GM12892 (cell line): ENCODE measurements at places on chromosomes 1 and 21.

- DNase-seq, result peak; percentile 50
Measured at GRCh38 chr1:24199291-24199900, 12.3 kb upstream of the IFNLR1 start.

DNA sequence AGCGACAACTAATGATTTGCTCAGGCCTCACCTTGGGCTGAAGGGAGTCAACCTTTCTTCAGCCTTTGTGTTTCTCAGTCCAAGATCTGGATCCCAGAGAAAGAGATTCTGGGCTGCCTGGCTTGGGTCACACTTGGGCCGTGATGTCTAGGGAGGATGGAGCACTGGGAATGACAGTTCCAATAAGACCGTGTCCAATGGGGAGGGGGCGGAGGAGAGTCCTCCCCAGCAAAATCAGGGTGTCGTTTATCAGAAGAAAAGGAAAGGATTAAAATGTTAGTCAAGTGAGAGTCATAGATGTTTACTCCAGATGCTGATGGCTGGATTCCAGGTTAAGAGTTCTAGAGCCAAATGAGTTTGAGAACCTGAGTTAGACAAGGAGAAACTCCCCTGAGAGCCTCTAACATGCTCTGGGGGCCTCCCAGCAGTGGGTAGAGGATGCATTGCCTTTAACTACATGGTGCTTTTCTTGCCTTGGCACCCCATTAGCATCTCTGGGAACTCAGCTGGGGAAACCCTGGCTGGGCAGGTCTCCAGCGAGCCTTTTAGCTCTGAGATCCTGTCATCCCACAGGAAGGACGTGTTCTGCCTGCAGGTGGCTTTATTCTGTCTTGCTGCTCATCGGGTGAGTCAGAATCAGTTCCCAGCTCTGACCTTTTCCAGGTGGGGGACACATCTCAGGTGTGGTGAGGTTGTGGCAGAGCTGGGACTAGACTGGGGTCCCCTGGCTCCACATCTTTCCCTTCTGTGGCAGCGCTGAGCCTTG, 22.2 kb downstream of the NIPAL3 start:
- no peak for DNase-seq

DNA sequence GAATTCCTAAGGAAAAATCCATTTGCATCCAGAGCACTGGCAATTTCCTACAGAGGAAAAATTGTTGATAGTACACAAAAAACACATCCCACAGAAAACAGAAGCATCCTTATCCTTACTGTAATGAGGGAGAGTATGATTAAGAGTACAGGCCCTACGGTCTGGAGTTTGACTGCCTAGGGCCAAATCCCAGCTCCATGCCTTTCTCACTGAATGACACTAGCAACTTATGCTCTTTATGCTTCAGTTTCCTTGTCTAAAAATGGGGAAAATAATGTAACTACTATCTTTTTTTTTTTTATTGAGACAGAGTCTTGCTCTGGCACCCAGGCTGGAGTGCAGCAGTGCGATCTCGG, 27.8 kb upstream of the CEP350 start:
- no peak for DNase-seq

GRCh38 chr1:55775007-55775406, 559.8 kb upstream of the USP24 start:
- DNase-seq, result no peak

- DNase-seq, result no peak
Measured at GRCh38 chr1:46547481-46548383, 3.7 kb downstream of the KNCN start.

DNA sequence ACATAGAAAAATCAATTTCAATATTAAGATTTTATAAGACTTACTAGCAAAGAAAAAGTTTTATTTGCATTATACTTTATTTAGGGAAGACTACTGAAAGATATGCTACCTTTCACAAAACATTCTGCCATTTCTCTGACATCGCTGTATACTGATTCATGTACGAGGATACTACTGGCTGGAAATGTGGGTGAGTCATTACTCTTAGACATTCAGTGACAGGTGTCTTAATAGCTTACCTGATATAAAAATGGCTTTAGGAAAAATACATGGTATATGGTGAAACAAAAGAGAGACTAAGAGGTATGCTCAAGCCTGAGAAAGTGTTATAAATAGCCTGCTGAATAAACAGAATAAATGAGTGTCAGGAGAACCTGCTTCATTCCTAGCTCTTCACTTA, 73.0 kb upstream of the EXO1 start:
- no peak for DNase-seq

DNA sequence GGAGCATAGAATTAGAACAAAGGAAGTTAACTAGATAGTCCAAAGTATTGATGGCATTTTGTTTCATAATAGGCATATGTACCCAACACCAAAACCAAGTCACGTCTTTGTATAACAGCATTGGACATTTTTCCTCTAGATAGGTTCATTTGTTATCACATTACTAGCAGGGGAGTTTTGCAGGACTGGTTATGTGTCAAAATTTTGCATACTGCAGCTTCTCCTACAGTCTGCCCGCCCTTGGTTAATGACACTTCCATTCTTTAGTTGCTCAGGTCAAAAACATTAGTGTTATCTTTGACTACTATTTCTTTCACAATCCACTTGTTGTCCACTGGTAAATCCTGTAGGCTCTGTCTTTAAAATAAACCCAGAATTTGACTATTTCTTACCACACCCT, 8.9 kb downstream of the CAPZA1 start:
- DNase-seq, result no peak

- no peak for DNase-seq
Measured at GRCh38 chr1:77534456-77534855, 148.0 kb downstream of the ZZZ3 start.

DNA sequence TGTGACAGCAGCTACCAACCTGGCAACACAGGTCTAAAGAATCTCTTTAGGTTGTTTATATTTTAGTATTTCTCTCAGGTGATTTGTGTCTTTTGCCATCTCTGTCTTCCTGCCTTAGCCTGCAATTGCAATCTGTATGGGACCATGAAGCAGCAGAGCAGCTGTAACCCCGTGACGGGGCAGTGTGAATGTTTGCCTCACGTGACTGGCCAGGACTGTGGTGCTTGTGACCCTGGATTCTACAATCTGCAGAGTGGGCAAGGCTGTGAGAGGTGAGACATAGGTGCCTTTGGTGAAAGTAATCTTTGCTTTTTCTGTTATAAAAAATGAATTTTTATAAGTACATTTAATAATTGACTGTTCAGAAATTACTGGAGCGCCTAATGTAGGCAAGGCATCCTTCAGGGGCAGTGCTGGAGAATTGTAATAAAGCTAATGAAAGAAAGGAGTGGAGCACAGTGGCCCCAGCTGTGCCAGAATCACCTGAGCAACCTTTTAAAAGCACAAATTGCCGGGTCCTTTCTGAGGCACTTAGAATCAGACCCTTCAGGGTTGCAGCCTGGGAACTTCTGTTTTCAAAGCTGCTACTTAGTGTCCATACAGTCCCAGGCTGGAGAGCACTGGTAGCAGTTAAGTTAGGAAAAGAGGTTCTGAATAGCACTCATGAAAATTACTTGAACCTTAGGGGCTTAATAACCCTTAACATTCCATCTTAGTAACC, 60.6 kb upstream of the LAMC2 start:
- DNase-seq, result no peak

DNA sequence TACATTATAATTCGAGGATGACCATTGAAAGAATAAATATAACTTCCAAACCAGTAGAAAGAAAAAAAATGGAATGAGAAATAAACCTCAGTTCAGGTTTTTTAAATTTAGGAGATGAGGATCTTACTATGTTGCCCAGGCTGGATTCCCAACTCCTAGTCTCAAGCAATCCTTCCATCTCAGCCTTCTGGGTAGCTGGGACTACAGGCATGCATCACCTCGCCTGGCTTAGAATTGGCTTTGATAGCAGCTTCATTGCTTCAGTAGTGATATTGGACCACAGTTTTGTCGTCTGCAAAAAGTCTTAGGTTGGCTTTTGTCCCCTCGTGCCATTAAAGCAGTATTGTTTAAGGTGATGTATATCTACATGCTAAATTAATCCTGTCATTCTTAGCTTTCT, 2.9 kb downstream of the NASP start:
- no peak for DNase-seq

DNA sequence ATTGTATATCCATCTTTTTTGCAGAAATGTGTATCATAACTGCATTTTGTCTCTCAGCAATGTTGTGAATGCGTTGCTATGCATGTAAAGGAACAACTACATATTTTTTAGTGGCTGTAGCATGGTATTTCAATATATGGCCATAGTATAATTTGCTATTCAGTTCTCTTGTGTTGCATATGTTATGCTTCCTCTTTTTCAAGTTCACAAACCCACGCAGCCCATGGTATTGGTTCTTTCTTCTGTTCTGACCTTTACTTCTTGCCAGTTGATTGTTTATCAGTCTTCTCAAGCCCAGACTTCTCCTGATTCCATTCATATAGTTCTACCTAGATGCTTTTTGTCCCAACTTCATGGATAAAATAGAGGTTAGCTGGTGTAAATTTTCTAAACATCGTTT, 6.1 kb downstream of the SLC22A15 start:
- no peak for DNase-seq

DNA sequence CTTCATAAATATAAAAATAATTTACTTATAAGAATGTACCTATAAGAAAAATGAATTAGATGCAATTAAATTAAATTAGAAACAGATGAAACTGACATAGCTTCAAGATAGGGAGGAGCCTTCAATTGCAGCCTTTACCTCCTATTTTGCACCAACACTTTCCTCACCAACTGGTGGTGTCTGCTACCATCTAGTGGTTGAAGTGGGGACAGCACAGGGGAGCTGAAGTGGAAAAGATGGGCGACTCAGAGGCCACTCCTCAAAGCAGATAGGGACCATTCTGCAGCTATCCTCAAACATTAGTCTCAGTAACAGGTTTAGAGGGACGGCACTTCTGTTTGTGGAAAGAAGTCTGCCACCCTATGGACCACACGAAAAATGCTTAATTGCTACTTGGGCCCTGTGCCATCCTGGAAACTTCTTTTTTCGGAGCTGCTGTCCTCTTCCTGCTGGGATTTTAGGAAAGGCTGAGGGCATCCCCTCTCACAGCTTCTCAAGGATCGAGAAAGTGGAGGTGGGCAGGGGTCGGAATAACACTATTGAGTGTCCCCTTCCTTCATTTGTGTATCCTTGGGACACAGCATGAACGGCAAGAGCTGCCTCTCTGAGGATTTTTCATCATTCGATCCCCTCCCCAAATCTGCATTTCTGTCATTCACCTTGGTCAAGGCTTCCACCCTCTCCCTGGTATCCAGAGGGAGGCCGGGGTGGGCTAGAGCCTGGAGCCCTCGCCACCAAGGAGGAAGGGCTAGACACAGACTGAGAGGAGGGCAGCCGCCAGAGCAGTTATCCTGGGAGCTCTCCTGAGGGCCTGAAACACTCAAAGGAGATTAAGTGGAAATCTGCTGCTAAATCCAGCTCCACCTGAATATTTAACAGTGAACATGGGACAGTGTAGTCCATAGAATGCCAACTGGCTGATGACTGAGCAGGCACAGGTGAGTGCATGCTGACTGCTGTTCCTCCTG, 9.6 kb downstream of the PROK1 start:
- DNase-seq, result peak; percentile 61

DNA sequence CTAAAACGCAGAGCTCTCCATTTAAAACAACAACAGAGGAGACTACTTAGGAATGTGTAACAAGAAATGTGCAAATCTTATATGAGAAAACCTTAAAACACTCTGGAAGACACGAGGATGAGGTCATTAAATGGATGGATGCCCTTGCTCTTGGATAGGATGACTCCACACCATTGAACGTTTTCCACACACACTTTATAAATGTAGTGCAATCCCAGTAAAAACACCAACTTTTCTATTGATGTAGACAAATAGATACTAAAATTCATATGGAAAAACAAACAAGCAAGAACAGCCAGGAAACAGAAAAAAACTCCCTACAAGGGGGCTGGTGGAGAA, 18.4 kb upstream of the COL6A1 start:
- no peak for DNase-seq

GRCh38 chr1:159895286-159895685, 4.7 kb downstream of the CFAP45 start:
- DNase-seq, result no peak

DNA sequence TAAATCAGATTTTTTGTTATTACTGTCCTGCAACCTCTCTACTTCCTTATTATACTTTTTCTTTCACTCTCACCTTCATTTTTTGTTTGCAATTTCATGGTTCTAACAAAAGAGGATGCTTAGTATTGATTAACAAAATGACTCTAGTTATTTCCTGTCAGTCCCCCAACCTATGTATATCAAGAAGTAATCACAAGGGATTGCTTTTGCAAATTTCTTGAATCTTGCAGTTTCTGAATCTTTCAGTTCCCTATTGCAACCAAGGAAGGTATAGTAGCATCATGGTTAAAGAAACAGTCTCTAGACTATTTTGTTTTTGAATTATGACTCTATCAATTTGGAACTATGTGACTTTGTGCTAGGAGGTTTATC, 446.9 kb downstream of the NEGR1 start:
- no peak for DNase-seq

GRCh38 chr1:7120863-7121621, 335.8 kb downstream of the CAMTA1 start:
- no peak for DNase-seq

DNA sequence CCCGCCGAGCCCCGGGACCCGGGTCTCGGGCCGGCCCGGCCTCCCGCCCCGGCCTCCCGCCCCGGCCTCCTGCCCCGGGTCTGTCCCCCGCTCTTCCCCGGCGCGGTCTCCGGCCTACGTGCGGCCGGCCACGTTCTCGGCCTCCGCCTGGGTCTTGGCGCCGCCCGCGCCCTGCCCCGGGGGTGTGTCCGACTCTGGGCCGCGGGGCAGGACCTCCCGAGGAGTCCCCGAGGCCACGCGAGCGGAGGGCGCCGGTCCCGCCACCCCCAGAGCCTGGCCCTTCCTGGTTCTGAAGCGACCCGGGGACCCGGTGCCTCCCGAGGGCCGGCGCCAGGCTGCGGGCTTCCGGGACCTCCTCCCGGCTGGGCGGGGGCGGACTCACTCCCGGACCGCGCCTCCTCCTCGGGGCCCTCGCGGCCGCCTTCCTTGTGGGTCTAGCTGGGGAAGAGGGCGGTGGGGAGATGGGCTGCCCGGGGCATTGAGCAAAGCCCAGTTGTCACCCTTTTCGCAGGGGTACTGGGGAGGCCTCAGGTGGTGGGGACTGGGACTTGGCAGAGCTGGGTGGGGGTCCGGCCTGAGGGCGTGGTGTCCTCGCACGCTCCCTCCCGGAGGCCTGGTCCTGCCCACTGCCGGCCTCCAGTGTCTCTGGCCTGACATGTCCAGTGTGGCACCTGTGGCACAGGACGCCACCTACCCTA, 558 bp downstream of the PFKL start:
- peak; percentile 90 for DNase-seq
